ENCODE measurements at places on chromosomes 11 and 22. TPM values are rescaled to one million over a fixed set of nuclear protein-coding genes. Genes with fewer than 3 reads are reported as not detected.
A peak's percentile ranks its signal among the peaks of the same experiment; 100 is the strongest.

OR8D1 gene
- not detected for total RNA-seq

KRTAP5-2 gene
- not detected for total RNA-seq

SLC7A4 gene
- total RNA-seq = 0.26 TPM

RAB36 gene
- 13.5 TPM for total RNA-seq

NRIP3 gene
- 1.7 TPM for total RNA-seq

MIAT gene
- 45.6 TPM for total RNA-seq

POLR3H gene
- total RNA-seq = 54.0 TPM

OR2AG1 gene
- not detected for total RNA-seq

NFAM1 gene
- 0.07 TPM for total RNA-seq

GRCh38 chr11:84720706-84721402 lies 906.3 kb downstream of the DLG2 start:
- H3K27me3 ChIP-seq = peaks cover 55% of the 10 kb centered on the region
- no peaks in the 10 kb centered on the region for H3K36me3 ChIP-seq
- peak overlapping the region; percentile 92 for H3K4me3 ChIP-seq
- peaks cover 13% of the 10 kb centered on the region for H3K4me1 ChIP-seq
- H3K27ac ChIP-seq = no peak overlapping the region

- H3K27me3 ChIP-seq = no peaks in the 10 kb centered on the region
- H3K4me3 ChIP-seq = peak overlapping the region; percentile 84
- peaks cover 50% of the 10 kb centered on the region for H3K4me1 ChIP-seq
Observed at GRCh38 chr11:64181506-64182411, 4.2 kb upstream of the STIP1 start.

DNA sequence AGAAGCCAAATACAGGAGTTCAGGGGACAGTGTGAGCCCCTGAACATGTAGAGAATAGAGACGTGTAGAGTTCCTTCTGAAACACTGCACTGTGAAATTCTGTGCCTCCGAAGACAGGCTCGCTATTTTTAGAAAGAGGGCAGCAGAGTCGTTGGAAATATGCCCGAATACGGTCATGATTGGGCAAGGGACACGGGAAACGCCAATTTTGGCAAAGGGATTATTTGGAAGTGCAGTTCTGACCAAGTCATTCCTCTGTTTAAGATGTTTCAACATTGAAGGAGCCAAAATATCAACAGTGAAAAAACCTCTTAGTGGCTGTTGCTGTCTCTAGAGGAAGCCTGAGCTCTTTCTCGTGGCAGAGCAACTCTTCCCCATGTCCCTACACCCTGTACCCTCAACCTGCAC lies 9.5 kb upstream of the CBX6 start:
- DNase-seq = no peak
- no peak overlapping the region for H3K4me3 ChIP-seq
- H3K36me3 ChIP-seq = no peaks in the 10 kb centered on the region
- H3K27me3 ChIP-seq = no peaks in the 10 kb centered on the region
- H3K4me1 ChIP-seq = peaks cover 4% of the 10 kb centered on the region

DNA sequence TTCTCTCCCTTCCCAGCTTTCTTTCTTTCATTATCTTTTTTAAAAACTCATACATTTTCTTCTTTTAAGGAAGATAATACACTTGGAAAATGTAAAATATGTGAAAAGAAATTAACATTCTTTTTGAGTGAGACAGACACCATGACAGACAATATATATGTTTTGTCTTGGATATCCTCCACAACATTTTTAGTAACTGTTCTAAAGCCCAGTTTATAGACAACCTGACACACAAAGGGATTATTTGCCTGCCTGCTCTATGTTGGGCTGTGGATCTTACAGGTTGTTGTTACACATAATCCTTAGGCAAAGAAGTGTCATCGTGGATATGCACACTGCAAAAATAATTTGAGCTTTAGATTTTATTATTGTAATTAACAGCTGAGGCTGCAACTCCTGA lies 301.4 kb upstream of the PDGFD start:
- H3K36me3 ChIP-seq = no peaks in the 10 kb centered on the region
- no peak overlapping the region for H3K4me3 ChIP-seq
- no peaks in the 10 kb centered on the region for H3K4me1 ChIP-seq
- no peak for DNase-seq
- no peaks in the 10 kb centered on the region for H3K27me3 ChIP-seq
- H3K27ac ChIP-seq = no peak overlapping the region

- DNase-seq = no peak
- no peaks in the 10 kb centered on the region for H3K36me3 ChIP-seq
- H3K4me1 ChIP-seq = no peaks in the 10 kb centered on the region
- H3K4me3 ChIP-seq = no peak overlapping the region
- peaks cover 38% of the 10 kb centered on the region for H3K27me3 ChIP-seq
Observed at GRCh38 chr11:57392763-57393105, 2.3 kb upstream of the PRG2 start.

DNA sequence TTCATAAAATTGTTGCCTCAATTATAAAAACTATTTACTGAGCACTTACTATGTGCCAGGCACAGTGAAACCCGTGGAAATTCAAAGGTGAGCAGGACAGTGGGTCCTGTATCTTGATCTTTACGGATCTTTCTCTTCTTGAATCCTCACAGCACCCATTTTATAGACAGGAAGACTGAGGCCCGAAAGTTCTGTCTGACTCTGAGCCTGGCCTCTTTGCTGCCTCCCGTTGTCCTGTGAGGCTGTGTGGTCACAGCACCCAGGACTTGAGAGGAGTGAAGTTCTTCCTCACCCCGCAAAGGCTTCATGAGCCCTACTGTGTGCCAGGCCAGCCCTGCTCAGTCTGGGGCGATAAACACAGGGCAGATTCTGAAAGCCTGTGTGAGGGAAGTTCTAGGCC lies 13.4 kb upstream of the MN1 start:
- no peaks in the 10 kb centered on the region for H3K27me3 ChIP-seq
- no peak overlapping the region for H3K4me3 ChIP-seq
- H3K27ac ChIP-seq = no peak overlapping the region
- H3K4me1 ChIP-seq = peaks cover 5% of the 10 kb centered on the region
- no peak for DNase-seq

DNA sequence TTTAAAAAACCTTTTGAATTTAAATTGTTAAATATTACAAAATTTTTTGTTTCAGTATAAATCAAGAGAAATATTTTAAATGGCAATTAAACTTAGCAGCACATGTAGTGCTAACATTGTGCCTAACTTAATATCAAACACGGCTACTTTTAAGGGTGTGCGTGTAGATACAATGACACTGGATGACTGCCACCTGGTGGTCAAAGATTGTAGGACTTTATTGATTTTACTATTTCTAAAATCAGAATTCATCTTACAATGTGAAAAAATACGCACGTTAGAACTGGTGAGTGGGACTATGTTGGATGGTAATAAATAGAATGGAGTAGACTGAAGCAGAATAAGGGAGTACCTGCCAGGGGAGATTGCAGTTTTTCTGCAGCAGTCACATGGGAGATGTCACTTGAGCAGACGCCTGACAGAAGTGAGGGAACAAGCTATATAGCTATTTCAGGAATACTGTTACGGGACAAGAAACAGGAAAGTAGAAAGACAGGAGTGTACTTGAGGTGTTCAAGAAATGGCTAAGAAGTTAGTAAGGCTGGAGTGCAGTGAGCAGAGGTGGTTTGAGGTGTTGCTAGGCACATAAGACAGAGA lies 52.9 kb downstream of the UVRAG start:
- no peak overlapping the region for H3K4me3 ChIP-seq
- peaks cover 15% of the 10 kb centered on the region for H3K4me1 ChIP-seq
- peak; percentile 54 for DNase-seq
- H3K27me3 ChIP-seq = no peaks in the 10 kb centered on the region

DNA sequence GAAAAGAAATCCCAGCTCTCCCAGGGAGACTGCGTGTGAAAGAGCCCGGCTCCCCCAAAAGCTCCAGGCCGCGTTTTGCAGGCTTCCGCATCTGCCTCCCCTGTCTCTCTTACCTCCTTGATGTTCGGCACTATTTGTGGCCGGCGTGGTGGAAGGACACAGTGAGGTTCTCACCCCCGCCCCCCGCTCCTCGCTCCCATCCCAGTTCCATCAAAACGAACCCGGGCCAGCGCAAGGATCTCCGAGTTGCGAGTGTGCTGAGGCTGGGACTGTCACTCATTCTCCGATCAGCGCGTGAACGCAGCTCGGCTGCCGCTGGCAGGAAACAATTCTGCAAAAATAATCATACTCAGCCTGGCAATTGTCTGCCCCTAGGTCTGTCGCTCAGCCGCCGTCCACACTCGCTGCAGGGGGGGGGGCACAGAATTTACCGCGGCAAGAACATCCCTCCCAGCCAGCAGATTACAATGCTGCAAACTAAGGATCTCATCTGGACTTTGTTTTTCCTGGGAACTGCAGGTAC lies at the start of gene NCAM1:
Gene NCAM1 (plus strand): TSS at position 275 of the 523 bp plus-strand sequence.
- peaks cover 21% of the 10 kb centered on the region for H3K27me3 ChIP-seq
- H3K4me1 ChIP-seq = peaks cover 22% of the 10 kb centered on the region
- peak within 1 kb of the TSS; percentile 100 for H3K4me3 ChIP-seq
- H3K36me3 ChIP-seq = no peaks in the 10 kb centered on the region
- DNase-seq = peak; percentile 94

GRCh38 chr11:4480577-4481239 lies 1.7 kb upstream of the OR52K1 start:
- no peaks in the 10 kb centered on the region for H3K4me1 ChIP-seq
- no peaks in the 10 kb centered on the region for H3K36me3 ChIP-seq
- no peak overlapping the region for H3K4me3 ChIP-seq
- no peak for DNase-seq

GRCh38 chr11:44681698-44682097 lies 45.1 kb upstream of the TSPAN18 start:
- H3K4me1 ChIP-seq = no peaks in the 10 kb centered on the region
- no peak overlapping the region for H3K4me3 ChIP-seq
- no peak for DNase-seq
- H3K27ac ChIP-seq = no peak overlapping the region

- H3K4me3 ChIP-seq = no peak overlapping the region
- no peak for DNase-seq
- H3K27me3 ChIP-seq = peaks cover 37% of the 10 kb centered on the region
Observed at GRCh38 chr11:17686231-17686980, 33.0 kb upstream of the MYOD1 start.

- no peak for DNase-seq
- peaks cover 4% of the 10 kb centered on the region for H3K36me3 ChIP-seq
- H3K27me3 ChIP-seq = no peaks in the 10 kb centered on the region
- H3K4me1 ChIP-seq = peaks cover 7% of the 10 kb centered on the region
- H3K4me3 ChIP-seq = no peak overlapping the region
Observed at GRCh38 chr11:27312110-27312509, 50.9 kb downstream of the CCDC34 start.

- DNase-seq = no peak
- peaks cover 41% of the 10 kb centered on the region for H3K4me1 ChIP-seq
- H3K27me3 ChIP-seq = peaks cover 29% of the 10 kb centered on the region
- H3K27ac ChIP-seq = peak overlapping the region; percentile 57
- peak overlapping the region; percentile 51 for H3K4me3 ChIP-seq
Observed at GRCh38 chr11:124724979-124725718, 14.6 kb upstream of the NRGN start.

- H3K4me3 ChIP-seq = peak overlapping the region; percentile 36
- no peaks in the 10 kb centered on the region for H3K36me3 ChIP-seq
- H3K27ac ChIP-seq = peak overlapping the region; percentile 94
Observed at GRCh38 chr22:39300186-39300830, 19.1 kb downstream of the RPL3 start.

- H3K4me1 ChIP-seq = peaks cover 15% of the 10 kb centered on the region
- no peak for DNase-seq
- no peak overlapping the region for H3K27ac ChIP-seq
- H3K36me3 ChIP-seq = no peaks in the 10 kb centered on the region
- H3K27me3 ChIP-seq = peaks cover 10% of the 10 kb centered on the region
- H3K4me3 ChIP-seq = no peak overlapping the region
Observed at GRCh38 chr22:23622634-23623033, 9.5 kb downstream of the DRICH1 start.

DNA sequence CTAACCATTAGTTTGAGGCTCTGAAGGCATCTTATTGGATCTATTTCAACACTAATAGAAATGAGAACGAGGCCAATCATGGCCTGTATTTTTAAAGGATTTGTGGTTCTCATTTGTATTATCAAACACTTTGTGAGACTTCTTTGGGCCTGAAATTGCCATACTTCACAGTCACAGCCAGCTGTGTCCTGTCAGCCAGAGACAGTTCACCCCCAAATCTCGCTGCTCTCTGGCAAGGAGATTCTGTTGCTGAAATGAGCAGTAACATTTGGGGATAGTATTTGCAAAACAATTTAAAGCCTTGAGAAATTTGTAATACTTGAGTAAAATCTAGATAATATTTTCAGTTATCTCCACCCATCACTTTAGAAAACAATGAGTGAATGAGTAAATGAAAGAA lies 26.9 kb upstream of the TENM4 start:
- no peak for DNase-seq
- no peak overlapping the region for H3K4me3 ChIP-seq
- no peaks in the 10 kb centered on the region for H3K36me3 ChIP-seq
- H3K27me3 ChIP-seq = no peaks in the 10 kb centered on the region
- H3K4me1 ChIP-seq = peaks cover 18% of the 10 kb centered on the region
- H3K27ac ChIP-seq = no peak overlapping the region

DNA sequence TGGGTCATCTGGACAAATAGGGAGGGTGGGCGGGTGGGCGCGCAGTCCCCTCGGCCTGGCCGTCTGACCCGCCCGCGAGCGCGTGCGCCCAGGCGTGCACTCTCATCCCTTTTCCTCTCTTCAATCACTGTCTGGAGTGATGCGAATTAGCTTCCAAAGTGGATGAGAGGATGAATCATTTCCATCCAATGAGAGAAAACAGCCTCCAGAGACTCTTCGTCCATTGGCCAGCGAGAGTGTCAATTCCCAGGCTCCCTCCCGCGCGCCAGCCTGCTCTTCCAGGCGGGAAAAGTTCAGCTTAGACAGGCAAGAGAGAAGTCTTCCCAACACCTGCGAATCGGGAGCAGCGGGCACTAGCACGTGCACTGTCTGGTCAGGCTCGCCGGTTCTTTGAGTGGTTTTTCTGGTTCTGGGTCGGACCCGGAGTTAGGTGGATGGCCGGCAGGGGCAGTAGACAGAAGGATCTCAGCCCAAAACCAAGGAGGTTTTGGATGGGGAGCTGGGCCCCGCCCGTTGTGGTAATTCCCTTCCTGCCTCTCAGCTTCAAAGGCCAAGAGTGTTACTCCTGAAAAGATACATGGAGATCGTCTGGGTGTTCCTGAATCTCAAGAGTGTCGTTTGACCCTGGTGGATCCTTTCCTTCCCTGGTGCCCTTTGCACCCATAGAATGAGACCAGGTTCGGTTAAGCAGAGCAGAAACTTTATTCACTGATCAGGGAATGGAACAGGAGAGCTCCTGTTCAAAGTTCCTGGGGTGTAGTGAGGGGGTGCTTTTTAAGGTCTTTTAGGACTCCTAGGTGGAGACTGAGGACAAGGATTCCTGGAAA lies 33.4 kb upstream of the GLYATL1 start:
- peak overlapping the region; percentile 78 for H3K4me3 ChIP-seq
- peaks cover 52% of the 10 kb centered on the region for H3K4me1 ChIP-seq
- H3K36me3 ChIP-seq = peaks cover 10% of the 10 kb centered on the region
- no peak overlapping the region for H3K27ac ChIP-seq
- peak; percentile 64 for DNase-seq

DNA sequence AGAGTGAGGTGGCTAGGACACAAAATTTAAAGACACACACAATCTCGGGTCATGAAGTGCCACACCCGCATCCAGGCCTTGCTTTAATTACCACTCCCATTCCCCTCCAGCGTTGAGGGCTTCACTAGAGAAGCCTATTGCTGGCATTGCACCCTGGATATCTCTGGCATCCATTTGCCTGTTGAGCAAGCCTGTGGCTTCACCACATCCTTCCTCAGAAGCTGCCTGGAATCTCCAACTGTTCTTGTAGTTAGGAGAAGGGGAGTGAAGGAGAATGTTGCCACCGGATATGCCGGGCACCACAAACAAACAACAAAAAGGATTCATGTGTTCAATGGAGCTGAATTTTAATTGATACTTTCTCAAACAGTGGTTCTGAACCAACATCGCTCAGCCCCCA lies 34.4 kb upstream of the RCN1 start:
- H3K4me3 ChIP-seq = no peak overlapping the region
- DNase-seq = no peak
- no peak overlapping the region for H3K27ac ChIP-seq
- peaks cover 12% of the 10 kb centered on the region for H3K27me3 ChIP-seq

Measured in neural crest cell (in vitro differentiated cells).